ENCODE measurements at places on chromosomes 2 and 18. TPM values are rescaled to one million over a fixed set of nuclear protein-coding genes. Genes with fewer than 3 reads are reported as not detected.

GALNT5 gene
- 146 TPM for total RNA-seq

SCN2A gene
- total RNA-seq, result 2.7 TPM

MSTN gene
- total RNA-seq, result 0.13 TPM

DYNAP gene
- total RNA-seq, result not detected

NCL gene
- 236 TPM for total RNA-seq

LBX2 gene
- total RNA-seq, result 0.59 TPM

UNC80 gene
- total RNA-seq, result not detected

BCL11A gene
- total RNA-seq, result 0.20 TPM

C18orf32 gene
- total RNA-seq, result 19.4 TPM

DLGAP1 gene
- 0.53 TPM for total RNA-seq

STRN gene
- total RNA-seq, result 22.3 TPM

ZNF24 gene
- 26.8 TPM for total RNA-seq

MROH2A gene
- not detected for total RNA-seq

STAM2 gene
- 34.5 TPM for total RNA-seq

NEU4 gene
- 0.13 TPM for total RNA-seq

TMEM87B gene
- total RNA-seq, result 29.4 TPM

DLX1 gene
- total RNA-seq, result 1.6 TPM

LAMA1 gene
- 92.5 TPM for total RNA-seq

CHRND gene
- not detected for total RNA-seq

C2orf15 gene
- total RNA-seq, result not detected

PPP1R1C gene
- total RNA-seq, result 0.07 TPM

ERLEC1 gene
- total RNA-seq, result 130 TPM

CAD gene
- 37.3 TPM for total RNA-seq

SPHKAP gene
- total RNA-seq, result 0.13 TPM
